Frontal cortex (tissue), 4 donors: ENCODE measurements at places on chromosomes 2 and 18.

DNA sequence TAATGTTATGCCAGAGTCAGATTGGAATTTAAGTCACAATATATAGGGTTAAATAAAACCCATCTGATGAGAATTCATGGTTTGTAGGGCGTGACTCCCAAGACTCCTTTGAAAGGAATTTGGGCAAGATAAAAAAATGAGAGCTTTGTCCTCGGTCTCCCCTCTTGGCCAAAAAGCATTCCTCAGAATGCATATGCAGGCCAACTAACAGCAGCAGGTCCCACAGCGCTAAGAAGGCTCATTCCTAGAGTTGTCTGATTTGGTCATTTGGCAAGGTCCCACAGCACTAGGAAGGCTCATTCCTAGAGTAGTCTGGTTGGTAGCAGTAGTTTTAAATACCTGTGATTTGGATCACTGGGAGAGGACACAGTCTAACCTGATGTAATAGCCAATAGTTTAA is 106.3 kb upstream of the B3GNT2 start:
- DNase-seq = no peak

GRCh38 chr2:2699121-2699505 is 368.0 kb upstream of the MYT1L start:
- no peak for DNase-seq

GRCh38 chr2:232444409-232445148 is 11.4 kb upstream of the ALPI start:
- DNase-seq = no peak

DNA sequence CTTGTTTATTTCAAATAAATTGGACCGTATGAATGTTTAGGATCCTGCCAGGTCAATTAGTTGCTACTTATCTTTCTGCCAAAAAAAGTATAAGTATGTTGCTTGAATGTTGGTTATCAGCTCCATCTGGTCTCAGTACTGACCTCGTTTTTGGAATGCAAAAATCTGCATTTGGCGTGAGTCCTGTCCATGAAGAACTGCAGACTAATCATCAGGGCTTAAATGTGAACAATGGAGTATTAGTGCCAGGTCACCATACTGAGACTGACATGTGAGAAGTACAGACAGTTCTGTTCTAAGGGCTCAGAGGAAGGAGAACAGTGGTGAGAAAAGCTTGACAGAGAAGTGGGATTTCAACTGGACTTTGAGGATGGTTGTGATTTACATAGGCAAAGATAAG is 393.1 kb upstream of the SLC14A2 start:
- no peak for DNase-seq

GRCh38 chr2:163812926-163813520 is 77.2 kb upstream of the FIGN start:
- no peak for DNase-seq

- no peak for DNase-seq
These were observed 14.3 kb downstream of the NYAP2 start for GRCh38 chr2:225413786-225414185.

- DNase-seq = no peak
These were observed 17.0 kb upstream of the FZD7 start for GRCh38 chr2:202016579-202017227.

DNA sequence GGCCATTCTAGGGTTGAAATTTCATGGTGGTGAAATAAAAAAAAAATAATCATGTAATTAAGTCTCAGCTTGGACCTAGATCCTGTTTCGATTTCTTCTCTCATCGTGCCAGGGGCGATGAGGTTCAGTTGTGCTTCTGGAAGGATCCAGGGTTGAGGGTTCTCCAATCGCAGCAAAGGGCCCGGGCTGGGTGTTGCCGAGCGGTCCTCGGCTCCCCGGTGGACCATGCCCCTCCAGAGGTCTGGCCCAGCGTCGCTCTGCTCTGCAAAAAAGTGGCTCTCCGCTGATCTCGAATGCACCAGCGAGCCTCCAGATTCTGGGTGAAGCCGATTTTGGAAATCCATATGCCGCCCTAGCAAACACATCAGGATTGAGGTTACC is 39.0 kb downstream of the EN1 start:
- no peak for DNase-seq

GRCh38 chr2:43131890-43132682 is 94.3 kb downstream of the ZFP36L2 start:
- DNase-seq = no peak

DNA sequence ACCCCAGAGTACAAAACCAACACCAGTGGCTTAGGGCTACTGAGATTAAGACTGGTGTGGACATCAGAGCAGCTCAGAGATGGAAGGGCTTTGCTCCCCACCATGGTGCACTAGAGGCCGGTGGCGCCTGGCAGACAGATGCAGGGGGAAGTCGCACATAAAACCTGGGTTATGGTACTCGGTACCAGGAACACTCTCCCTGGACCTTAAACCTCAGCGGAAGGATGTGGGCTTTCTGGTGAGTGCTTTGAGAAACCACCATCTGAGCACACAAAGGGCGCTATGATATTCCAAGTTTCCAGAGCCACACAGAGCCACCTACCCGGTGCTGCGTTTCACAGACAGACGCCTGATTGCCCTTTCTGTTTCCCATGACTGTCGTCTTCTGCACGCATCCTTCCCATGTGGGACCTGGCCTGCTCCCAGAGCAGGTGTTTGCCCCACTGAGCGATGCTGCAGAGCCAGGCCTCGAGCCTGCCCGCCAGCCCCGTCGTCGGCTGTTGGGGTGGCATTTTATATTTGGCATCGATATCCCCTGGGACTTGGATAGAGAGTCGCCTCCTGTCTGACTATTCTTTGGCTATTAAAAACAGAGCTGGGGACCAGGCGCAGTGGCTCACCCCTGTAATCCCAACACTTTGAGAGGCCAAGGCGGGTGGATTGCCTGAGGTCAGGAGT is 89.5 kb upstream of the ODC1 start:
- no peak for DNase-seq

DNA sequence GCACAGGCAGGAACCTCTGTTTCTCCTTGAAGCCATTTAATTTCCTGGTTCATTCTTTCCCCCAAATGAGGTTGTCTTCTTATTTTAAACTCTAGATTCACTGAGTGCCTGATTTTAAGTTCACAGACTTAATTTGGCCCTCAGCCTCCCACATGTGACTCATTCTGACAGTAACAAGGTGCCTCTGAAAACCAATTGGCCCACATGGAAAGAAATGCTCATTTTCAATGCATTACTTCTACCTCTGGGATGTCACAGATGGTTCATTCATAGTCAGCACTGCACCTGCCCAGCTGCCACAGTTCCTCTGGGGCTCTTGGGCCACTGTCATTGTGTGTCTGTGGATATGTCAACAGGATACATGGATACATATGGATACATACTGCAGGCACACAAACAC is 140.4 kb upstream of the CAPN13 start:
- DNase-seq = no peak

- DNase-seq = no peak
These were observed 145.1 kb upstream of the SLC1A4 start for GRCh38 chr2:64844087-64844486.

- DNase-seq = no peak
These were observed 52.9 kb downstream of the OSBPL6 start for GRCh38 chr2:178247250-178247649.

DNA sequence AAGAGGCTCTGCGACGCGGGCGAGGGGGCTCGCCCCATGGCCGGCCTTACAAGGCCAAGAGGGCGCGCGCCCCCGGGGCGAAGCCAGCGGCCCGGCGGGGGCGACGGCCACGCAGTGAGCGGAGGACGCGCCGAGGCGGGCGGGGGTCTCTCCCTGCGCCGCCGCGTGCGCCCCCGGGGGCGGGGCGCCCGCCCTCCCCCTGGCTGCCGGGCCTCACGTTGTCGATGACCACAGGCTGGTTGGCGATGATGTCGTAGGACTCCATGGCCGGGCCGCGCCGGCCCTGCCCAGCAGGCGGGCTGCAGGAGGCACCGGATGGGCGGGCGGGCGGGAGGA is 250 bp downstream of the ACTR1B start:
- DNase-seq = no peak

- DNase-seq = no peak
These were observed 31.1 kb downstream of the CTIF start for GRCh38 chr18:48569915-48570264.

GRCh38 chr18:41893432-41893831 is 61.6 kb upstream of the PIK3C3 start:
- DNase-seq = no peak

DNA sequence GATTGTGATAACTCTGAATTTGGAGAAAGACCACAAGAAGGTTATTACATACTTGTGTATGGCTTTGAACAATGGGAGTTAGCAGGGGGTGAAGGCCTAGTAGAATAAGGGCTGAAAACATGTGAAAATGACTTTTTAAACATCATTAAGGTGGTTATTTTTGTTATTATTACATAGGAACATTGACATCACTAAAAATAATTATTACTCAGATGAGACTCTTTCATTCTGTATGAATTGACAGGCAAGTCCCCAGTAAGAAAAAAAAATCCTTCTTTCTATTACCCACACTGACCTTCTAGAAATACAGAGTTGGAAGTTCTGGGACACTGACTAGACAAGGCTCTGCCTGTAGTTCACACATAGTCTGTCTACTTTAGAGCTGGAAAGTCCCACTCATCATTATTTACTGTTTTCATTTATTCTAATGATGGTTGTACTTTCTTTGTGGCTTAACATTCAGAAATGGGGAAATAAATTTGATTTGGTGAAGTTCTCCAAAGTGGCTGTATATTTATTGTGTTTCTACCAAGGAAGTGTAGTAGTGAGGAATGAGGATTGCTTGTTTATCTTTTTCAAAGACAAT is 219.6 kb upstream of the EPAS1 start:
- no peak for DNase-seq

- DNase-seq = no peak
These were observed 758 bp downstream of the RIF1 start for GRCh38 chr2:151410485-151410834.

- DNase-seq = no peak
These were observed 4.9 kb downstream of the TM4SF20 start for GRCh38 chr2:227374158-227374557.

GRCh38 chr2:152582081-152582480 is 135.2 kb downstream of the PRPF40A start:
- DNase-seq = no peak

DNA sequence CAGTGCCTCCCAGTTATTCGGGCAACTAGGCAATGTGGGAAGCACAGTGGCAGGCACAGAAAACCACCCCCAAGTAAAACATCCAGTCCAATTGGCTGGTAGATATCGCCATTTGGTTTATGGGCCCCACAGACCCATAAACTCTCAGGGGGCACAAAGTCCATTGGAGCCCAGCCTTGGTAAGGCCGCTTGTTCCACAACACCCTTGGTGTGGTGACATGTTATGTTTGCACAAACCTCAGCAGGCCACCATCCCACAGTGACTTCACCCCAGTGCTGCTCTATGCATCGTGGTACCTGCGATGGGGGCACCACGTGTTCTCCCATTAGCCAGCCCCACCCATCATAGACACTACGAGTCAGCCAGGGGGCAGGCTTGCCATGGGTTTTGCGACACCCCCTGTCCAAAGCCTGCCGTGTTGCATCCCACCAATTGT is 18.5 kb downstream of the PHOSPHO2 start:
- no peak for DNase-seq

GRCh38 chr2:240387669-240388358 is 47.6 kb upstream of the GPC1 start:
- DNase-seq = peak; percentile 88

DNA sequence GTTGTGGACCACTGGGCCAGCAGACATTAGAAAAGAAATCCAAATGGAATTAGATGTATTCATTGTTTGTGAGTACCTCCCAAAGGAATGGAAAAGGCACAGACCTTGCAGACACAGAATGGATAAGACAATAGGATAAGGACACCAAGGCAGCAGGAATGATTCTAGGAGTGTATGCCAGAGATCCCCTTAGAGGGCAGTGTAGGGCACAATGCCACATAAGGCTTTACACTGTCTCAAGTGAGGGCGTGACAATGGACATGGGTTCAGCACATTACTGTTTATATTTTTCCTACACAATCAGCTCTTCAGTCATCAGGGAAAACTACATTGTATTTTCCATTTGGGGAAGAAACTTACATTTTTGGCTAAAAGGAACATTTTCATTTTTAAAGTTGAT is 250.9 kb downstream of the PTH2R start:
- no peak for DNase-seq

- DNase-seq = no peak
These were observed 8.8 kb upstream of the POLI start for GRCh38 chr18:54260396-54261072.

GRCh38 chr2:43609290-43609918 is 13.6 kb upstream of the THADA start:
- DNase-seq = peak; percentile 37

DNA sequence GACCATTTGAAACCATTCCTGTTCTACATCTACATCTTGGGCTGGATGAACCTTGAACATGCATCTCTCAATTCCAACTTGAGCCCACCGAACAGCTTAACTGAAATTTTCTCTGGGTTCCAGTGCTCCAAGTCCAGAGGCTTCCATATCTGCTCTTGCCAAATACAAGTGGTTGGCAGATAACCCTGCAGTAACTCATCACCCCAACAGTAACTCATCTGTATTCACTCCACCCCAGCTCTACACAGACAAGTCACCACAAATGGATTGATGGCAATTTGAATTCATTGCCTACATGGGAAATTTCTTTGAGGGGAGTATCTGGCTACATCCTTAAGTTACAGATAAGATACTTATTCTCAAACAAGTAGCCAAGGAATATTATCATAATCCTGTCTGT is 502.4 kb upstream of the TNP1 start:
- no peak for DNase-seq

- no peak for DNase-seq
These were observed 129.8 kb upstream of the ARL4C start for GRCh38 chr2:234626566-234627130.

DNA sequence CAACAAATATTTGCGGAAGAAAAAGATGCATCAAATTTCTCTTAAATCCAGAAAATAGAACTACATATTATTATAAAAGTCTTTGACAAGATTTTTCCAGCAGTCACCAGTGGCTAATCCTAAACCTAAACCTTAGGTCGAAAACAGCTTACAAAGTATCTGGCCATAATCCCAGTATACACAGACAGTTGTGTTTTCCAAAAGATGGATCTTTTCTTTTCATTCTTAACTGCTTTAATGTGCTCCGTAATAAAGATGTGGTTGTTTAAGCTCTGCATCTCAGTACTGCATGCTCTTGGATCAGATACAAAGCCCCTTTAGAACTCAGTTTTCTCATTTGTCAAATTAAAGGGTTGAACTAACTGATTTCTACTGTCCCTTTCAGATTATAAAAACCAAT is 247.8 kb downstream of the TXNL1 start:
- DNase-seq = no peak

DNA sequence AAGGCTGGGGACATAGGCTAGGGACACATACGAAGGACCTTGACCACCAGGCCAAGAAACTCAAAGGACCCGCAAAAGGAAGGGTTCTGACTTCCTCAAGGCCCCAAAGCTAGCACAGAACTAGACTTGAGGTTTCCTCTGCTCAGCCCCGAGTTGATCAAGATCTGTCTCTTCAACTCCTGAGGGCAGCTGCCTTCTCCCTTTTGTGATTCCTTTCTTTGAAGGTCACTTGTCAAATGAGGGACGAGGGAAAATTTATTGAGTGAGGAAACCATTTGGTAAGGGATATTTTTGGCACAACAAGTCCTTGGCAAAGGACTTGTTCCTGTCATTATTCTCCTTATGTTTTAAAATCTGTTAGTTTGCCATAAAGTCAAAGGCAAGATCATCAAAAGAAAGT is 12.3 kb upstream of the ROCK2 start:
- no peak for DNase-seq

GRCh38 chr2:47720559-47720958 is 62.4 kb upstream of the MSH6 start:
- no peak for DNase-seq

- no peak for DNase-seq
These were observed 348.1 kb downstream of the CCDC85A start for GRCh38 chr2:56531668-56532420.
